ENCODE measurements at places on chromosomes 3 and 15. TPM values are rescaled to one million over a fixed set of nuclear protein-coding genes. Genes with fewer than 3 reads are reported as not detected.

Gene ALDH1L1
- total RNA-seq = 0.90 TPM

Gene STAB1
- total RNA-seq = 122 TPM

GRCh38 chr15:39171944-39172368 is 408.9 kb upstream of the THBS1 start:
- no peaks in the 10 kb centered on the region for H3K36me3 ChIP-seq
- H3K27me3 ChIP-seq = no peaks in the 10 kb centered on the region
- no peak for DNase-seq
- H3K4me3 ChIP-seq = no peak overlapping the region

- no peak overlapping the region for H3K27ac ChIP-seq
- no peaks in the 10 kb centered on the region for H3K27me3 ChIP-seq
- no peak overlapping the region for H3K4me3 ChIP-seq
These were observed 395.2 kb upstream of the TPM1 start for GRCh38 chr15:62647202-62647842.

DNA sequence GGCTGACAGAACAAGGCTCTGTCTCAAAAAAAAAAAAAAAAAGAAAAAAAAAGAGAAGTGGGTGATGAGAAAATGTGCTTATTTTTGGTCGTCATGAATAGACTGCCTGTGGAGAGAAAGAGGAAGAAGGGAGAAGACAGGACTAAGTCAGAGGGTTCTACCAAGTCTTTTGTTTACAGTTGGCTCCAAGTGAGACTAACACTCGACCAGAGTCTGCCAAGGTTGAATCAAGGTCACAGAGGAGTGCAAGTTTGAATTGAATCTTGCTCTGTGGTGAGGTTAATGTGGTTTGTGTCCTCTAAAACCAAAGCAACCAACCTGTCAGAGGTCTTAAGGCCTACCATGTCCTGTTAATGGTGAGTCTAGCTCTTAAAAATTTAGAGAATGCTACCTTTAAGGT is 334.1 kb upstream of the GRM7 start:
- no peaks in the 10 kb centered on the region for H3K27me3 ChIP-seq
- H3K27ac ChIP-seq = no peak overlapping the region
- no peak overlapping the region for H3K4me3 ChIP-seq
- DNase-seq = no peak
- no peaks in the 10 kb centered on the region for H3K36me3 ChIP-seq
